ENCODE measurements at places on chromosomes 2 and 18. TPM values are rescaled to one million over a fixed set of nuclear protein-coding genes. Genes with fewer than 3 reads are reported as not detected.

The CDH7 gene
- 21.4 TPM for polyA plus RNA-seq

The SCYGR4 gene
- not detected for polyA plus RNA-seq

The IMMT gene
- 107 TPM for polyA plus RNA-seq

The GCG gene
- not detected for polyA plus RNA-seq

The TTC39C gene
- polyA plus RNA-seq = 8.9 TPM

The SP9 gene
- not detected for polyA plus RNA-seq

The DOK6 gene
- 15.6 TPM for polyA plus RNA-seq

The IL1B gene
- polyA plus RNA-seq = 19.0 TPM

The HOXD13 gene
- 0.24 TPM for polyA plus RNA-seq

The SLC35G4 gene
- polyA plus RNA-seq = not detected

The MALL gene
- polyA plus RNA-seq = 13.6 TPM

The ASB18 gene
- polyA plus RNA-seq = not detected

The PRKAG3 gene
- not detected for polyA plus RNA-seq

The GCKR gene
- polyA plus RNA-seq = 0.18 TPM

The MITD1 gene
- polyA plus RNA-seq = 54.3 TPM

The ZSWIM2 gene
- not detected for polyA plus RNA-seq

The ANKRD30BL gene
- 0.98 TPM for polyA plus RNA-seq

The ATP8B1 gene
- 29.6 TPM for polyA plus RNA-seq

The ST6GAL2 gene
- polyA plus RNA-seq = 19.1 TPM

The GNAL gene
- polyA plus RNA-seq = 3.5 TPM

The CRYGD gene
- not detected for polyA plus RNA-seq

The STK36 gene
- 72.9 TPM for polyA plus RNA-seq

The ANTXR1 gene
- polyA plus RNA-seq = 113 TPM

The TNFAIP6 gene
- polyA plus RNA-seq = 2.7 TPM

The UGT1A4 gene
- polyA plus RNA-seq = not detected

The UGT1A8 gene
- not detected for polyA plus RNA-seq

The ARHGAP25 gene
- polyA plus RNA-seq = 5.9 TPM

The POTEI gene
- 0.27 TPM for polyA plus RNA-seq

The TXNDC2 gene
- polyA plus RNA-seq = not detected

The TMEM178A gene
- polyA plus RNA-seq = 84.4 TPM

The LIMS4 gene
- polyA plus RNA-seq = 1.5 TPM

The TUBA3E gene
- polyA plus RNA-seq = not detected

The TMEM185B gene
- polyA plus RNA-seq = 21.0 TPM

The IL1RL1 gene
- polyA plus RNA-seq = 0.92 TPM

The RND3 gene
- 47.3 TPM for polyA plus RNA-seq

The FANCL gene
- polyA plus RNA-seq = 51.3 TPM

The LYG2 gene
- polyA plus RNA-seq = not detected

All from left renal pelvis (tissue), 4 donors.